ENCODE measurements at places on chromosomes 6 and 20.

DNA sequence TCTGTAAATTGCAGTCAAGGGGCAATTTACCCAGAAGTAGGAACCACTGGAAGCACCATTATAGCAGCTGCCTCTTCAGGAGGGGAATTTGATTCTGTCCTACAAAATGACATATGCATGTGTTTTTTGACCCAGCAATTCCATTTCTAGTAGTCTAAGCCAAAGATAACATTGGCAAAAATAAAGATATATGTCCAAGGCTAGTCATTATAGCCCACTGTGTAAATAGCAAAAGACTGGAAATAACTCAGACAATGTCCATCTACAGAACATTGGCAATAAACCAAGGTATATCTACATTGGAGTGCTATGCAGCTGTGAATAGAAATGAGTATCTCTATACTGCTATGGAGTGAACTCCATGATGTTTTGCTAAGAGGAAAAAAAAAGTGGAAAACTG lies 12.5 kb upstream of the PANK2 start:
- DNase-seq = no peak

GRCh38 chr20:50504231-50504823 lies 5.9 kb upstream of the PTPN1 start:
- peak; percentile 40 for DNase-seq

DNA sequence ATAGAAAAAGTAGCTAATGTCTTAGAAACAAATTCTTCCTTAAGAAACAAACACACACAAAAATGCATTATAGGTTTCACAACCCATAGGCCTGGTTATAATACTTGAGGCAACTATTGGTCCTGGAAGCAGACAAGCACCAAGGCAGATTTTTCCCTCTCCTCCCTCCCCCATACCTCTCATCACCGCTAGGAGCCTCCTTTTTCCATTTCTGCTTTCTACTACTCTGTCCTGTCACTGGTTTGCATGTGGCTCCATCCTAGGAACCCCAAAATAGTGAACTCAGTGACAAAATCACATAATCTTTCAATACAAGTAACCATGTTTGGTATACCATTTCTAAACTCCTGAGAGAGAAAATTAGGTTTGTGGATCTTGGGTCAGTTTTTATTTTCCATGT lies 66.1 kb downstream of the HMGCLL1 start:
- no peak for DNase-seq

- DNase-seq = no peak
Observed at GRCh38 chr20:2871661-2872458, 1.4 kb upstream of the PTPRA start.

DNA sequence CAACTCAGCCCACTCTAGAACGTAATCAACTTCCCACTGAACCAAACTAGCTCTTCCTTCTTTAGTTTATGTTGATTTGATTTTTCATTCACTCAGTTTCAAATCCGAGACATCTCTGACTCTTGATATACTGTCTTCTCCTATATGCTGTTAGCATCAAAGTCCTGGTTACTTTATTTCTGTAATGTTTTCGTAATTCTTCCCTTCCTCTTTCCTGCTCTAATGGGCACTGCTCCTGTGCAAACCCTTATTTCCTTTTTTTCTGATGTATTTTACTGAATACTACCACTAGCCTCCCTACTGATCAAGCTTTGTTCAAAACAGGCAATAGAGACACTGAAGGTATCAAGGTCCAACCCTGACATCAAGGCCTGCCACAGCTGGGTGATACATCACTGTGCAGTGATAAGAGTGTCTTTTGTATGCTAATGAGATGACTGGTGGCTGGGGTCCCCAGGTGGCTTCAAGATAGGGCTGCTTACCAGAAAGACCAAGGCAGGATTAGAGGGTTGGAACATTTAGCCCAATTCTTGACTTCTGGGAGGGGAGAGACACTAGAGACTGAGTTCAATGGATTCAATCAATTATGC lies 95.2 kb downstream of the KIF13A start:
- no peak for DNase-seq

GRCh38 chr20:19003366-19004336 lies 190.1 kb downstream of the SCP2D1 start:
- no peak for DNase-seq

- DNase-seq = no peak
Observed at GRCh38 chr6:28349344-28349891, 329 bp upstream of the ZKSCAN3 start.

DNA sequence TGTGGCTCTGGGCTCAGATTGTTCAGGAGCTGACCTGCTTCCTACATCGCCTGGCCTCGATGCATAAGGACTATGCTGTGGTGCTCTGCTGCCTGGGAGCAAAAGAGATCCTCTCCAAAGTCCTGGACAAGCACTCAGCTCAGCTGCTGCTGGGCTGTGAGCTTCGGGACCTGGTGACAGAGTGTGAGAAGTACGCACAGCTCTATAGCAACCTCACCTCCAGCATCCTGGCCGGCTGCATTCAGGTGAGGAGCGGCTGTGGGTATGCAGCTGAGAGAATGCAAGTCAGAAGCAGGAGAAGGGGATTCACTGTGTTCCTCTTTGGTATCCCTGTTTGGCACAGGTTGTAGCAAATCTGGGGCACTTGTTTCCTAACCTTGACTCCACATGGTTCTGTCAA lies 17.9 kb downstream of the CUL9 start:
- DNase-seq = no peak

- no peak for DNase-seq
Observed at GRCh38 chr20:56004611-56005388, 519 bp downstream of the CBLN4 start.

DNA sequence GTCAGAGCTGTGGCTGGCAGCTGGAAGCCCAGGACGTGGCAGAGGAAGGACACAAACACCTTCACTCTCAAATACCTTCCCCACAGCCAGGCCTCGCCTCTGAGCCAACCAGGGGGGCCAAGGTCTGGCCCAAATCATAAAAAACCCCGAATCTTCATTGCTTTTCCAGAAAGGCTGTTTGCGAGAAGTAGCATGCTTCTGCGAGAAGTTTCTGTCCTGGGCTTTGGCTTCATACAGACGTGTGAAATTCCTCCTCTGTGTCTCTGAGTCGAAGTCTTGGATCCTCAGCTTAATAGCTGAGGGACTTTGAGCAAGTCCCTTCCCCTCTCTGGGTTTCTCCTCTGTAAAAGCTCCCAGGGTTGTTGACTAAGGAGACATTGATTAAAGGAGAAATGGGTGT lies 63.0 kb downstream of the CHMP4B start:
- DNase-seq = no peak

- DNase-seq = no peak
Observed at GRCh38 chr6:154487367-154488247, 22.9 kb downstream of the CNKSR3 start.

GRCh38 chr6:109429496-109429895 lies 10.9 kb downstream of the PPIL6 start:
- no peak for DNase-seq

- DNase-seq = no peak
Observed at GRCh38 chr6:122128445-122128844, 271.0 kb upstream of the HSF2 start.

GRCh38 chr20:25984933-25985332 lies 288.3 kb upstream of the ZNF337 start:
- DNase-seq = no peak

GRCh38 chr6:113120582-113121285 lies 736.4 kb upstream of the MARCKS start:
- peak; percentile 100 for DNase-seq

DNA sequence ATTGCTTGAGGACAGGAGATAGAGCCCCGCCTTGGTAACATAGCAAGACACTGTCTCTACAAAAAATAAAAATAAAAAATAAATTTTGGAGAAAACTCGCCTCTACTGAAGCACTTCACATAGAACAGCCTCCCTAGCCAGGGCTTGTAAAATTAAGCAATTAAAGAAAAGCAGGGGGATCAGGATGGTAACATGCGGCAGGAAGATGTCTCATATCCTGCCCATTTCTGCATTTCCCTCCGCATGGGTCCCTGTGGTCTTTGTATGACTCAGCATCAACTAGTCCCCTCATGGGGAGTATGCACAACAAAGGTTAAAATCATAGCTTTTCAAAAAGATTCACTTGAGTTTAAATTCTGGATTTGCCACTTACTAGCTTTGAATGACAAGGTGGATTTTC lies 379.0 kb downstream of the EPHA7 start:
- DNase-seq = no peak

GRCh38 chr6:142902636-142903053 lies 42.3 kb downstream of the HIVEP2 start:
- peak; percentile 99 for DNase-seq

- no peak for DNase-seq
Observed at GRCh38 chr6:33993653-33994471, 152.0 kb downstream of the GRM4 start.

DNA sequence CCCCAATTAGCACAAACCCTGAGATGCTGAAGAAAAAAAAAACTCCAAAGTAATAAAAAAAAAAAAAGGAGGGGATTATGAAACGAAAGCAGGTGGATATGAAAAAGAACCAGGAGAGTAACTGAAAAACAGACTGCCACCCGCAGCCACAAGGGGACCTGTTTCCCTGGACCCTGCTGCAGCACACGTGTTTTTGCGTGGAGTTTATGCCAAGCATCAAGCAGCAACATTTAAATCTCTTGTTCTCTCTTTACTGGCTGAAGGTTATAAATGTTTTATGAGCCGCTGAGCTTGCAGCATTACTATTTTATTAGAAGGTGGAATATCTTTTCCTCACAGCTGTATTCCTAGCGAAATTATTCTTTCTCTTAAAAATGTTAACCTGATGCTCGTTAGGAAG lies 131.6 kb upstream of the OLIG3 start:
- no peak for DNase-seq

DNA sequence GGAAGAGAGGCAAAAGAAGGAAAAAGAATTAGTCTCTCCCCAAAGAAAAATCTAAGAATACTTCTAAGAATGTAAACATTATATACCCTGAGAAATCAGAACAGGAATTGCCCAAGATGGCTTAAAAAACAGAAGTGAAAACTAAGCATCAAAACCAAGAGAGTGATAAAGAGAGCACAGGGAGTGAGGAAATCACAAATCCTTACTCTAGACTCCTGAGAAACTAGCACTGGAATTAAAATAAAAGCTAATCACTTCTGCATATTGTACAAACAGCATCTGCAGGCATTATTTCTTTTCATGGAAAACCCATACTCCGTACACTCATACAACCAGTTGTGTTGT lies 285.7 kb downstream of the BTBD9 start:
- no peak for DNase-seq

DNA sequence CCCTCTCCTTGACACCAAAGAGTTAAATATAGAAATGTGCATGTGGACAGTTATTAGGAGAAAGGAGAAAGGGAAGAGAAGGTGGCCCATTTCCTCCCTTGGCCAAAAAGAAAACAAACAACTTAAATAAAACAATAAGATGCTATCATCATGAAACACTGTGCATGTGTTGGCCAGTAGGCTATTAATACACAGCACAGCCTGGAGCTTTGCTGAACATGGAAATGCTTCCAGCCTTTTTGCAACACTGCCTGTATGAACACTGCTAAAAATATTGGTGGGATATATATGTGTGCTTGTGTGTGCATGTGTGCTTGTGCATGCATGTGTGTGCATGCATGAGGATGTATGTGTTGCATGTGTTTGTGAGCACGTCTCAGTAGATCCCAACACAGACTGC lies 100.4 kb downstream of the LY86 start:
- peak; percentile 51 for DNase-seq

DNA sequence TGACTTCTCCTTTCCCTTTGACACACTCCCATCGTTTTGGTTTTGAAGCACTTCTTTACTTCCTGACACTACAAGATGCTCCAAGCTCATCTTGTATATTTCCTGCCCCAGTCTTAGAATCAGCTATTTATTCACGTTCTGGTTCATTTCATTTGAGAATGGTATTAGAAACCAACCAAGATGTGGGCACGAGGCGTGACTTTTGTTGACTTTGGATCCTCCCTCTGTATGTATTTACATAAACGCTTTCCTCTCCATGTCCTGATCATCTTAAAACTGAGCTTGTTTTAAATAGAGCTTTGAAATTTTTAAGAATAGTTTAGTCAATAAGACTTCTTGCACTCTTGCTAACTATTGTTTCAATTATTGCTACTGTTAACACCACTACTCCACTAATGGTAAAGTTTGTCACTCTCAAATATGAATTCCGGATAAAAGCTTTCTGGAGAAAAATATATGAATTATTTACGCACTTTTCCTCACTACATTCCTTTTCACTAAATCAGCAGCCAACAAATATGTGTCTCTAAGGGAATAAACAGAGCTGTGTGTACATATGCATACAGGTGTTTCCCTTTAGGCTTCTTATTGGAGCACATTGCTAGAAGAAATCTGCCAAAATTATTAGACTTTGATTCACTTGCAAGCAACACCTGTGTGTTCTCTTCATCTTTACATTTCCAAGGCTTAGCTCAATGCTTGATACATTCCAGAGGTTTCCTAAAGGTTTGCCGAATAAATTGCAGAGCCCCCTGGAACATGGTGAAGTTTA lies 77.3 kb upstream of the TMEM244 start:
- DNase-seq = no peak

GRCh38 chr6:2307799-2308198 lies 62.4 kb upstream of the GMDS start:
- peak; percentile 0 for DNase-seq

DNA sequence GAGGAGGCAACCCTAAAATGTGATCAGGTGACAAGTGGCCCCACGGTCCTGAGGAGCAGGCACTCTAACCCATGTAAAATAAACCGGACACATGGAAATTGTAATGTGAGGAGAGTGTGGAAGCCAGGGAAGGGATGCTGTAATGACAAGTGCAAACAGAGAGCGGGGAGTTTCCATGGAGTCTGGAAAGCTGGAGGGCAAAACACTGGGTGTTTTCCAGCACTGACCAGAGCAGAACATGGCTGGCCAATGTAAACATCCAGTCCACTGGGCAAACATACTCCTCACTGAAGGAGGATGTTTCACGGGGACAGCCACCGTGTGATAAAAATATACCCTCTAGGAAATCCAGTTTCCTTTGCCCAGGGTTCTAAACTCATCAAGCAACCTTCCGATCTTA lies 219.0 kb upstream of the JARID2 start:
- peak; percentile 52 for DNase-seq

GRCh38 chr20:59495894-59496510 lies 108.3 kb upstream of the PHACTR3 start:
- DNase-seq = peak; percentile 58

DNA sequence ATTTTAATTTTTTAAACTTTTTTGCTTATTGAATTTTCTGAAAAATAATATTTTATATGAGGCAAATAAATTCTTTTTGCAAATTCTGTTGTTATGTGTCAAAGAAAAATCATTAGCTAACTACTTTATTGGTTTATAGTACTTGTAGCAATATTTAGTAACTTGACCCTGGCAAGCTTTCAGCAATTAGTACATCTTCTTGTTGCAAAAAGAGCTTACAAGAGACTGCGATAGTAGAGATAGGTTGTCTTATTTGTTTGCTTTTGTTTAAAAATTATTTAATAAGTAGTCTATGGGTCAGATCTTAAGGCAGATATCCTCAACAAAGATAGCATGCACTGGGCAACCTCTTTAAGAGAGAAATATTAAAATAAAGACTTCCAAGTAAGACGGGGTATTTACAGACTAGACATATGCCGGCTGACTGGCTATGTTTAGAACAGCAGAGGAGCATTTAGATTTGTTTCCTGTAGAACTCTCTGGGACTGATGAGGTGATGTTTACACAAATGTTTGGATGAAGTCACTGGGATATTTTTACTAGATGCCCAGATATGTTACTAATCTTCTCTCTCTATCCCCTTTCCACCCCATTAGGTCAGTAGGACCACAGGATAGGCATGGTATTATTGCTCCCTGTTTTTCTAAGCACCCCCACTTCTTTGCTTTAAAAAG lies 25.0 kb downstream of the VGLL2 start:
- DNase-seq = no peak

All from fibroblast of the aortic adventitia (primary cell).